ENCODE measurements at places on chromosomes 5 and 9.

GRCh38 chr5:144487761-144488160, 317.1 kb downstream of the KCTD16 start:
- no peak for DNase-seq

GRCh38 chr5:159010661-159011442, 88.9 kb downstream of the EBF1 start:
- DNase-seq = no peak

DNA sequence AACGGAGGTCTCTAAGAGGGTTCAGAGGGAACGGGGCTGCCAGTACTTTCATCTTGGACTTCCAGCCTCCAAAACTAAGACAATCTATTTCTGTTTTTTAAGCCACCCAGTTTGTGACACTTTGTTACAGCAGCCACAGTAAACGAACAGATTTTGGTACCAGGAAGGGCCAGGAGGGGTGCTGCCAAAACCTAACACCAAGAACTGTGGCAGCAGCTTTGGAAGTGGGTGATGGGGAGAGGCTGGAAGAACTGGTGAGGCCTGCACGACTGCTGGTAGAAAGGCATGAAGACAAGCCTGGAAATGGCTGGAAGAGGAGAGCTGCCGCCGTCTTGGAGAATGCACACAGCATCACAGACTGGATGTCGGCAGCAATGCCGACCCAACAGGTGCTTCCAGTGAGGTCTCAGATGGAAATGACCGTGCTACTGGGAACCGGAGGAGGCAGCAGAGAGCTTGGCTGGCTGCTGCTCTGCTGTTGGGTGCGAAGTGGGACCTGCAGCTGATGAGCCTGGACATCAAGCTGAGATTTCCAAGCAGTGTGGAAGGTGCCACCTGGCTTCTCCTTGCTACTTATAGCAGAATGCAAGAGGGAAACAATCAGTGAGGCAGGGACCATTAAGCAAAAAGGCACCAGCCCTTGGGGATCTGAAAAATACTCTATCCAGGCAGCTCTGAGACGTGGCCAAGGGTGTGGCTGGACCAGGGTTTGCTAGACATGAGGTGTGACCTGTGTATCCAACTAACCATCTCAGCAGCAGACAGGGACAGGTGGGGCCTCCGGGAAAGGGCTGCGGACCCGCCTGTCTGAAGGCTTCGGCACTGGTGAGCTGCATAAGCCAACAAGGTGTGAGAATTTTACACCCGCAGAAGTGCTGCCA, 4.7 kb upstream of the TMEM210 start:
- DNase-seq = no peak

GRCh38 chr9:95023217-95024003, 294.1 kb downstream of the FANCC start:
- DNase-seq = no peak

- no peak for DNase-seq
Measured at GRCh38 chr9:131809941-131810344, 70.1 kb upstream of the RAPGEF1 start.

DNA sequence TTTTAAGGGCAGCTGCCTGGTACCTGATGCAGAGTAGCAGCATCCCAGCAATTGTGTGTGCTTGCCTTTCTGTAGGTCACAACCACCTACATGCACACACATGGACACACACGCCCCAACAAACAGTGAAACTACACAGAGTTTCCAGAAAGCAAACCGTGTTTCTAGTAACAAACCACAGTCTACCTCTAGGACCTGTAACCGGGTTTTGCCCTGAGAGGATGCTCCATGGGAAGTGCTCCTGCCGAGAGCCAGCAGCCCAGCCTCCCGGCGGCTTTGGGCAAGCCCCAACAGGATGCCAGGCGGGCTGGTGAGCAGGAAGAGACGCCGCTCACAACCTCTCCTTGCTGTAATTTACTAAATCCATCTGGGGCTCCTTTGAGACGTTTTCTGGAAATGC, 4.1 kb upstream of the TCF7 start:
- DNase-seq = no peak

DNA sequence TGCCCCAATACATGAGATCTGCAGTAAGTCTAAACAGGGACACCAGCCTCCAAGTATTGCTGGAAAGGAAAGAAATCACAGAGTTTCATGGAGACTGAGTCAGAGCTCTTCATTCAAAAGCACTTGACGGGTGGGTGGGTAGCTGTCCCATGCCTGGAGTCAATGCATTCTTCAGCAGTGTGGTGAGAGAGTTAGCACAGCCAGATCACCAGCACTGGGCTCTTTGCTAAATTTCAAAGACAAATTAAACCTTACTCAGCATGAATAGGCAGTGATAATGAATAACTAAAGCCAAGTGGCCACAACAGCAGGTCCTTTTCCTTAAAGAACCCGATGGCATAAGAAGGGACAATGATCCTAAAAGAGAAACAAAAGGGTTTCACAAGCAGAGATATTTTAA, 192.4 kb downstream of the ACTL7B start:
- DNase-seq = no peak

GRCh38 chr5:61176631-61177030, 14.4 kb upstream of the SMIM15 start:
- DNase-seq = no peak

DNA sequence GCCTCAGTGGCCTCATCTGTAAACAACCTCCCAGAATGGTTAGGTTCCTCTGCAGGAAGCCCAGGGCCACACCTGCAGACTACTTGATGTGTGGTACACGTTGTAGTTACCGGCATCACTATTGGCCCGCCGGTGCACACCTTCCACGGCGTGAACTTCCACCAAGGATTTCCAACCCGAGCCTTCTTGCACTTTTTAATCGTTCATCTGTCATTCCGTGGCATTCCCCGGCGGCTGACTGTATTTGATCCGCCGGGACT, 5.3 kb upstream of the TRIM41 start:
- DNase-seq = no peak

DNA sequence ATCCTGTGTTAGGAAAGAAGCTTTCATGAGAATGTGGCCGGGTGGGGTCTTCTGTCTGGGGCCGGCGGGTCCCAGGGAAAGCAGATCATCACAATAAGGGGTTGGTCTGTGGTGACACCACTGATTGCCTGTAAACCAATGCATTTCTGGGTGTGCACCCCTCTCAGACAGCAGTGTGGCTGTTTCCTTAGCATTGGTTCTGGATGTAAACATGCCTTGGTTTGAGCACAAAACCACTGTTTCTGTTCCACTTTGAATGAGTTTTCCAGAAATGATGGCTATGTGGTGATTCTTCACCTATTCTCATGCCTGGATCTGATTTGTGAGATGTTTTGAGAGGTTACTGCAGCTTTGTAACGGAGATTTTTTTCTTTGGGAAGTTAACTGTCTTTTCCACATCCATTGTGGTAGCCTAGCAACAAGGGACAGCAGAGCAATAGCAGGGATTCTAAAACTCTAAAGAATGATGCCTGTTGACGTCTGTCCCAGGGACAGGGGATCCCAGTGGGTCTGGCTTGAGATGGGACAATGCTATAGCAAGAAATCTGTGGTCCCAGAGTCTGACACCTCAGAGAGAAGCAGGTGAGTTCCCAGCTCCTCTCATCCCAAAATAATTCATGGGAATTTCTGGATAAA, at the start of gene CCDC192:
Gene CCDC192 (plus strand): TSS at position 466 of the 636 bp plus-strand sequence. CDS start 55 bp downstream, at position 521.
- no peak for DNase-seq

- DNase-seq = no peak
Measured at GRCh38 chr5:113552137-113552536, 38.6 kb downstream of the YTHDC2 start.

GRCh38 chr5:123664961-123665360, 153.0 kb downstream of the CSNK1G3 start:
- no peak for DNase-seq

DNA sequence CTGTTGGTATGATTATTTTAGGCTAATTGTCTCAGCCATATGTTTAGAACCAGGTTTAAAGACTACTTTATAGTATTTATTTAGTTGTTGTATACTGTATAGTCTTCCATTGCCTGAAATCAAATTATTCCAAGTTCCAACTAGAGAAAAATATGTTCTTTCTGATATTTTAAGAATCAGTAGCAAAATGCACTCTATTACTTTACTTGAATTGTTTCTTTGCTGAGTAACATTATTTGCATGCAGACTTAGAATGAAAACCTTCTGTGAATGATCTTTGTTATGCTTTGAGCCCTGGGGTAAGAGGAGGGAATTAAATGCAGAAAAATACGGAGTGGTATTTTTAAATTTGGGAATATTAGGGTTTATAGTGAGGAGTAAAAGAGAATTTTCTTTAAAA, 47.9 kb downstream of the MEGF10 start:
- DNase-seq = no peak

GRCh38 chr5:162699361-162699760, 631.8 kb downstream of the GABRG2 start:
- no peak for DNase-seq

- no peak for DNase-seq
Measured at GRCh38 chr5:133696782-133697507, 84.6 kb upstream of the FSTL4 start.

- DNase-seq = no peak
Measured at GRCh38 chr5:20230010-20230409, 242.0 kb upstream of the CDH18 start.

DNA sequence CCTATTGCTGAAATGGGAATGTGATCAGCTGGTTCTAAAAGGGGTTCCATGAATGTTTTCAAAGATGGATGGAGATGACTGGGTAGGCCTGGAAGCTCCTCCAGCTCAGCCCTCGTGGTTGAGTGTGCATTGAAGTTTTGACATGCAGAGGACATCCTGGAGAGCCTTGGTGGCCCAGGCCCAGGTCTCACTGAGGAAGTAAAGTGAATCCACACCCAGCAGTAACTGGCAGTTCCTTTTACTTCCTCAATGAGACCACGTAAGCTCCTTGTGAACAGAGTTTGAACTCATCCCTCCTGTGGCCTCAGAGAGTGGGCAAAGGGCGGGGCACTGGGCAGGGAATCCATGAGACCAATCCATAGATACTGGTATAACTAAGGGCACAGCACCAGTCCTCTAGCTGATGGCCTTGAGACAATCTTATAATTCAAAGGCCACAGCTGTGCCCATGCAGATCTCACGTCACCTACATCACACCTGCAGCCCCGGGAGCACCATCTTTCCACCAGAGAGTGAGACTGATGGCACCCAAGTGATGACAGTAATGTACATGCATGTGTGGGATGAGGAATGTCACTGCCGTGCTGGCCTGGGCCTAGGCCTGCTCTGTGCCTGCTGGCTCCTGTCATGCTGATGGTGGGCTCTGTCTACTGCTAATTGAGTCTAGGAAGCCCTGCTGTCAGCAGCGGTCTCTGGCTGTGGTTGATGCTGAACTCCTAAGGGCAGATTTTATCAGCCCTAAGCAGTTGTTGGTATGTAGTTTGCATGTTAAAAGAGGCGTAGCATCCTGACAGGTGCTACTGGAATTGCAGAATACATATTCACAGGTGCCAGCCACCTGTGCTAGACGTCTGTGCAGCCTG, 257.8 kb downstream of the FSTL4 start:
- no peak for DNase-seq

DNA sequence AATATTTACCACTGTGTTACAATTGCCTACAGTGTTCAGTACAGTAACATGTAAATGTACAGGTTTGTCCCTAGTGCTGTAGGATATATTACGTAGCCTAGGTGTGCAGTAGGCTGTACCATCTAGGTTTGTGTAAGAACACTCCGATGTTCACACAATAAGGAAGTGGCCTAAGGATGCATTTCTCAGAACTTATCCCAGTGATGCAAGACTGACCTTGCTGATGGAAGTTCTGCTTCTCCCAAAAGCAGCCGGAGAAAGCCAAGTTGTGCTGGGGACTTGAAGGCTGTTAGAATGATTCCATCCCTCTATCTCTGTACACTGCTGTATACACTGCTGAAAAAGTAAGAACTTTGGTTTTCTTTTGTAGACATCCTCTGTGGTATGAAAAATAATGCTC, 21.6 kb downstream of the NEUROG1 start:
- DNase-seq = no peak

DNA sequence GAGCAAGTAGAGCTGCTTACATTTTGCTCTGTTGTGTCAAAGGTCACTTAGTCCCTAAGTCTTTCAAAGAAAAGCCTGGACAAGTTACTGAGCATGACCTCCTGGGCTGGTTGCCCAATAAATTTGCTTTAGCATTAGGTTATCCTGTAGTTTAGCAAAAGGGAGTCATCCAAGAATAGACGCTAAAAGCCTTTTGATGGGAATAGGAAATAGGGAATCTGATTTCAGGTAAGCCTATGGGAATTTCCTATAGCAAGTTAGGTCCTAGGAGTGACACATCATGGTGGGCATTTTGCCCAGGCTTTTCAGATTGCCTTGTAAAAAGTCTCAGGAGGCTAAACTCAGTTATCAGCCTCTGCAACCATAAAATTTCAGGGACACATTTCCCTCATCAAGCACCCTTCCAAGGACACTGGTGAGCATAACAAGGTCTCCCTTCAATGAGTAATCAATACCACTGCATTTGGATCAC, 67.6 kb upstream of the RANBP3L start:
- DNase-seq = no peak

- DNase-seq = no peak
Measured at GRCh38 chr9:128253140-128253990, 22.4 kb downstream of the GOLGA2 start.

DNA sequence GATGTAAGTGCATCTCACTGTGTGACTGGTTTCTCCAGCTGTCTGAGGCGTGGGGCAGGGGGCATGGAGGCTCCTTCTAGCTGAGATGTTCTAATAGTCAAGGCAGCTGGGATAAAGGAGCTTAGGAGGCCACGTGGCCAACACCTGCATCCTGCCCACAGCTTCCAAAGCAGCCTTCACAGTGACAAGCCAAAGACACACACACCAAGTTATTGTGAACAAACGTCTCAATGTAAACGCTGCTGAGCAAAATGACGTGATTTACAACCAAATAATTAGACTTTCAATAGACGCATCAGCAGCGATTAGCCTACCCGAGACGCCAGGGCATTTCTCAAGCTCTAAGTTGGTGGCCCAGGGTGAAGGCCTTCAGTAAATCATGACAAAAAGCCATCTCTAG, 23.2 kb upstream of the SLC25A51 start:
- DNase-seq = no peak

GRCh38 chr5:83871533-83872395, 151.1 kb upstream of the HAPLN1 start:
- DNase-seq = no peak

DNA sequence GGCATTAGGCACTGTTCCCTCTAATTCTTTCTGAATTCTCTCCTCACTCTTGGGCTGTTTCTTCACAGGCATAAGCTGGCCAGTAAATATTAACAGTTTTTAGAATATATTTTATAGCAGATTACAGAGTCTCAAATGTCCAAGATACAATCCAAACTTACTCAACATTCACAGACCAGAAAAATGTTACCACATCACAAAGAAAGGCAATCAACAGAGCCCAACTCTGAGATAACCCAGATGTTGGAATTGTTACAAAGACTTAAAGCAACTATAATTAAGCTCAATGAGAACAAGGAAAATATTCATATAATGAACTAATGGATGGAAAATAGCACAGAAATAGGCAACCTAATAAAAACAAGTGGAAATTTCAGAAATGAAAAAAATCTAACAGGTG, 401.1 kb upstream of the RGMB start:
- no peak for DNase-seq

- DNase-seq = no peak
Measured at GRCh38 chr5:178817506-178817905, 42.2 kb upstream of the ZNF354B start.

All from stimulated activated CD4-positive, alpha-beta T cell treated with anti-CD3 and anti-CD28 coated beads, Interleukin-2, amount 100 ng/mL, for 4 hours (primary cell).